Prostate gland (tissue), 2 donors: ENCODE measurements at places on chromosomes 6 and 20. TPM values are rescaled to one million over a fixed set of nuclear protein-coding genes. Genes with fewer than 3 reads are reported as not detected.

DNA sequence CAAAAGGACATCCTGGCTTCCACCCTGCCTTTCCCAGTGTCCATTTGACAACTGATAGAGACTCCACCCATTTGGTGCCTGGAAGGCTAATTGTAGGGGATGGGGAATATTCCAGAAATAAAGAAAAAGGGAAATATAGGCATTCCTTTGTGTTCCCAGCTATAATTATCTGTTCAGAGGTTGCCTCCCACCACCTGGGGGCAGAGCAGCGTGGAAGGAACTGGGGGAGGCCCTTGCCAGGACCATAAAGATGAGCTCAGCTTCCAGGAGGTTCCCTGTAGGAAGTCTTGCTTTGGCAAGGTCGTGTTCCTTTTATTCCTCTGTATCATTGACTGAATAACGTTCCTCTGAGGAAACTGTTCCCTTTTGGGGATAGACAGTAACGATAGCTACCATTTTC is 214.7 kb downstream of the TFAP2C start:
- no peak overlapping the region for H3K4me3 ChIP-seq
- H3K4me1 ChIP-seq, result no peaks in the 10 kb centered on the region
- no peak overlapping the region for H3K27ac ChIP-seq
- no peak for DNase-seq
- H3K36me3 ChIP-seq, result no peaks in the 10 kb centered on the region
- H3K27me3 ChIP-seq, result no peaks in the 10 kb centered on the region

DNA sequence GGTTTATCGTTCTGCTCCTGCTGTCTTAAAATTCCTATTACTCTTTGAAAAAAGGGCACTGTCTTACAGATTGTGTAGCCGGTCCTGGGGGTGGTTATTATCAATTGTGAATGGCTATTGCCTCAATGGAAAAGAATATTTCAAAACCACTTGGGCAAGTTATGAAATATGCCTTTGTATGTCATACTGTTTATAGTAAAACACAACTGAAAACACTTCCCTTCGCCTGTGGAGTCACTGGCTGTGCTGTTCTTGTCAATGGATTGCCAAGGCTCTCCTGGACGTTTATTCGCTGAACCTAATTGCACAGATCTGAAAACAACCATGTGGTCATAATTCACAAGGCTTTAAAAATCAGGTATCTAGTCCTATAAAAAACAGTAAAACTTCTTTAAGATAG is 47.8 kb upstream of the TAGAP start:
- DNase-seq, result no peak
- H3K27ac ChIP-seq, result no peak overlapping the region
- H3K4me3 ChIP-seq, result no peak overlapping the region
- H3K36me3 ChIP-seq, result no peaks in the 10 kb centered on the region
- H3K4me1 ChIP-seq, result no peaks in the 10 kb centered on the region

DNA sequence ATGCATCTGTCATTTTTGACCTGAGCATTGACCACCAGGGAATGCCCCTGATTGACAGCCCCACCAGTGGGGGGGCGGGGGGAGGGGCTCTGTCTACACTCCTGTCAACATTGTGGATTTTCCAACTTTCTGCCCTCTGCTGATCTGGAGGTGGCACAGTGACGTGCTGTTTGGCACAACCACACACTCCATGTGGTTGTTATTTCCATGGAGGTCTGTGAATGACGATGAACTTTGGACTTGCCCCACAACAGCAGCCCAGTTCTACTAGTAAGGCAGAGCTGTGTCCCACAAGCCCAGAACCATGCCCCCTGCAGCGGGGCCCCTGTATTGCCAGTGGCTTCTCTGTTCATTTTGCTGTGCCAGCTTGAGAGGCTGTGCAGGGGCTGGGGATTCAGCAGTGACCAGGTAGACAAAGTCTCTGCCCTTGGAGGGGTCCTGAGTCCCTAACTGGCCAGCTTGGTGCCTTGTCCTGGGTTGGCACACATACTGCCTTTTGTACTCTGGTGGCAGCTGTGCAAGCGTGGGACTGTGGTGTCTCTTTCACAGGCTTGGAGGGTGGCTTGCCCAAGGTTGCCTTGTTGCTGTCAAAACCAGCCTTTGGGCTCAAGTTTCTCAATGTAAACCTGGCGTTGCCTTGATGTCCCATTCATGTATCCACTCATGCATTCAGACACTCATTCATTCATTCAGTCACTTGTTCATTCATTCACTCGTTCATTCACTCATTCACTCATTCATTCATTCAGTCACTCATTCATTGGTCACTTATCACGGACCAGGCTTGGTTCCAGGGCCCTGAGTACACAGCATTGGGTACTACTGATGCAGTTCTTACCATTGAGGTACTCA is 108.5 kb downstream of the SYCP2 start:
- no peaks in the 10 kb centered on the region for H3K4me1 ChIP-seq
- H3K36me3 ChIP-seq, result no peaks in the 10 kb centered on the region
- H3K4me3 ChIP-seq, result no peak overlapping the region

Gene ADGRF4
- not detected for total RNA-seq
